ENCODE measurements at places on chromosomes 12 and 14. TPM values are rescaled to one million over a fixed set of nuclear protein-coding genes. Genes with fewer than 3 reads are reported as not detected.

DNA sequence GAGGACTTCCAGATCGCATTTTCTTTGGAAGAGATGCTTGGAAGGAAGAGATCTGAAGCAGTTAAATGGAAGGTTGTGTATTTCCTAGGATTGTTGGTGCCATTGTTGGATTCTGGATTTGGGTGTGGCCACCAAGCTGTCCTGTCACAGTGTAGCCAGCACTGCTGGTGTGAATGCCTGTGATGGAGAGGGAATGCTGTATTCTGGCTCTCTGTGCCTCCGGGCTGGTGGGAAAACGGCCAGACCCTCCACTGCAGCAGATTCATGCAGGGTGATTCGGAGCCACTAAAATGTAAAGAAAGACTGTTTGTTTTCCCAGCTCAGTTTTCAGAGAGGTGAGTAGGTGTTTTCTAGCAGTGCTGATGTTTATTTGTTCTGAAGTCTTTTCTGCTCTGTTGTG is 30.7 kb upstream of the MANSC4 start:
- DNase-seq, result no peak

DNA sequence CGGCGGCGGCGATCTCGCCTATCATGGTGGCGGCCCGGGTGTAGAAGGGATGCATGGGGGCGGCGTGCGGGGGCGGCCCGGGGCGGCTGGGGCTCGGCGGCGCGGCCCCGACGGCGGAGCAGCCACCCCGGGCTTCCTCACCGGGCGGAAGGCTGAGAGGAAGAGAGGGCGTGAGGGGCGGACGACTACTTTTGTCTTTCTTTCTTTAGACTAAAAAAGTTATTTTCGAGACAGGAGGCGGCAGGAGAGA is 240 bp downstream of the BTG1 start:
- no peak for DNase-seq

DNA sequence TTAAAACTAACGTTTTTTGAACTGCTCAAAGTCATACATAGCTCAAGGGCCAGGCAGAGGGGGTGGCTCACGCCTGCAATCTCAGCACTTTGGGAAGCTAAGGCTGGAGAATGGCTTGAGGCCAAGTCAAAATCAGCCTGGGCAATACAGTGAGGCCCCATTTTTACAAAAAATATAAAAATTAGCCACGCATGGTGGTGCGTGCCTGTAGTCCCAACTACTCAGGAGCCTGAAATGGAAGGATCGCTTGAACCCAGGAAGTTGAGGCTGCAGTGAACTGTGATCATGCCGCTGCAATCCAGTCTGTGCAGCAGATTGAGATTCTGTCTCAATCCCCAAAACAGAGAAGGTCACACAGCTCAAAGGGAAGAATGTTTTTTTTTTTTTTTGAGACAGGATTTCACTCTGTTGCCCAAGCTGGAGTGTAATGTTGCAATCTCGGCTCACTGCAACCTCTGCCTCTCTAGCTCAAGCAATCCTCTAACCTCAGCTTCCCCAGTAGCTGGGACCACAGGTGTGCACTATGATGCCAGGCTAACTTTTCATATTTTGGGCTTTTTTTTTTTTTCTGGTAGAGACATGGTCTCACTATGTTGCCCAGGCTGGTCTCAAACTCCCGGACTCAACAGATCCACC is 2.9 kb downstream of the RBM23 start:
- DNase-seq, result no peak

GRCh38 chr14:104366931-104367865 is 212.4 kb upstream of the C14orf180 start:
- no peak for DNase-seq

GRCh38 chr12:115191342-115191741 is 507.4 kb upstream of the TBX3 start:
- DNase-seq, result no peak

DNA sequence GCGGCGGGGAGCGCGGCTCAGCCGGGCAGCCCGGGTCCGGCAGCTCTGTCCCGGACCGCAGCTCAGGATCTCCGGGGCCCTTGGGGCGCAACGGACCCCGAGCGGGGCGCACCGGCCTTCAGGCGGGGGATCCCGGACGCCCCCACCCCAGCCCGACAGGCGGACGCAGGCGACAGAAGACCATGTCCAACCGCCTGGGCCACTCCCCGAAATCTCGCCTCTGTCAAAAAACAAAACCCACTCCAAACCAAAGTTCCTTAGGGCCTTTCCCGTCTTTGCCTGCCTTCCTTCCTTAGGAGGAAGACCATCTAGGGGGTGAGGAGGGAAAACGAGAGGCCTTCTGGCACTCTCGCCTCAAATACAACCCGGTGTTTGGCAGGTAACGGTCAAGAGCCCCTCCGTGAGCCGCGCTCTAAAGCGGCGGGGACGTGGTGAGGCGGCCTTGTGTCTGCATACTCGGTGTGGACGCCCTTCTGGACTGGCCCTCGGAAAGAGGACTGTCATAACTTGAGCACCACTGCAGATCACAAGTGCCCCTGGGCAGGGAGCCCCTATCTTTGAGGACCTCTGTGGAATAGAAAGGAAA is 604 bp downstream of the HCFC2 start:
- no peak for DNase-seq

DNA sequence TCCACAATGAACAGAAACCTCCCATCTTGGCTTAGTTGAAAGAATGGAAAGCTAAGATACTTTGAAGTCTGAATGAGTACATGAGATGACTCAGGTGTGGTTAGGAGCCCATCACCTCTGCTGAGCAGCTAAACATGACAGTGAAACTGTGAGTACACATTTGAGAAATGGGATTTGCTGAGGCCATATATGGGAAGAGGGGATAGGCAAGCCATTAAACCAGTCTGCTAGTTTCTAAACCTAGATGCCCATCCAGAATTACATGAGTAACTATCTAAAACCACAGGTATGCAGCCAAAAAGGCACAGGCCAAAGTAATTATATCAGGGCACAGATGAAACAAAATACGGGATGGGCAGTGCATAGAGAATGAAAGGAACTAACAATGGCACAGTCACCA is 41.2 kb downstream of the NKX2-1 start:
- DNase-seq, result no peak

RAPGEF3 gene
- 5.8 TPM for total RNA-seq

PROX2 gene
- not detected for total RNA-seq

SNRNP35 gene
- total RNA-seq, result 16.5 TPM

APOF gene
- 0.10 TPM for total RNA-seq

CLEC1B gene
- not detected for total RNA-seq

FAM90A1 gene
- total RNA-seq, result not detected

Measured in Panc1 (cell line).